Nucleus accumbens (tissue), 56 donors: ENCODE measurements at places on chromosomes 11 and 22.

DNA sequence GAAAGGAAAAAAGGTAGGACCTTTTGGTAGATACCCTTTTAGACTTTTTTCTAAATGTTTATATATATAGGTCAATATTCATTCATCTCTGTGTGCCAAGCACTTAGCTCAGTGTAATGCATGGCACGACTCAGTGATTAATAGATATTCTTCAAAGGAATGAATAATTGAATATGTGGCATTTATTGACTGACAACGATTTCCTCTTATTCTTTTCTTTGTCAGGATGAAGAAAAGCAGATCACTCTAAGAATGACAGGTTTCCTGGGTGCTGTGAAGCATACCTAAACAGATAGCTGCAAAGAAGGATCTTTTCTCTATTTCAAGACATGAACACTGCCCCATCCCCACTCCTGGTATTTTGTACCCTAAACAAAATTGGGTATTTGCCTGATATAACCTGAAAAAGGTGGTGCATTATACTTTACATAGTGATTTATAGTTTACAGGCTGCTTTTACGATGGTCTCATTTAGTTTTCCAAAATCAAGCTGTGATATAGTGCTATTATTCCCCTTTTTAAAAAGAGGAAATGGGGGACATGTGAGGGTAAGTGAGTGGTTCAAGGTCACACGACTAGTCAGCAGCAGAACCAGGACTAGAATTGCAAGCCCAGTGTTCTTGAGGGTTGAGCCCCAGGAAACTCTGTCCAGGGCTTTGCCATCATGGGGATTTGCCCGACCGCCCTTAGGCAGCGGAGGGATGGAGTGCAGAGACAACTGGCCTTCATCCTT, 32.9 kb upstream of the CLMP start:
- no peak for DNase-seq

DNA sequence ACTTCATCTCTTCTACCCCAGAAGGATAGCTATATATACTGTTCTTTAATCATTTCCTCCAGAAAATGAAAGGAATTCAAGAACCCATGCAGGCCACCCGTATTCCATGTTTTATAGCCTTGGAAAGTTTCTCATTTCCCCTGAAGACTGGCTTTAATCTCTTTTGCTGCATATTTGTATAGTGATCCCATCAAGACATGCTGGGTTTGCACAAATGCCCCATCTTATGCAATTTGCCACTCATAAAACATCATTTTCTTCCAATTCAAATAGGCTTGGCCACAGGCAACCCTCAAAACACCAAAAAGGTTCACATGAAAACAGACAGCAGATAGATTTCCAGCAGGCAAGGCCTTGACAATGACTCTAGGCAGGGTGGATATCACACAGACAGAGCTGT, 28.3 kb upstream of the APOA1 start:
- DNase-seq, result no peak

DNA sequence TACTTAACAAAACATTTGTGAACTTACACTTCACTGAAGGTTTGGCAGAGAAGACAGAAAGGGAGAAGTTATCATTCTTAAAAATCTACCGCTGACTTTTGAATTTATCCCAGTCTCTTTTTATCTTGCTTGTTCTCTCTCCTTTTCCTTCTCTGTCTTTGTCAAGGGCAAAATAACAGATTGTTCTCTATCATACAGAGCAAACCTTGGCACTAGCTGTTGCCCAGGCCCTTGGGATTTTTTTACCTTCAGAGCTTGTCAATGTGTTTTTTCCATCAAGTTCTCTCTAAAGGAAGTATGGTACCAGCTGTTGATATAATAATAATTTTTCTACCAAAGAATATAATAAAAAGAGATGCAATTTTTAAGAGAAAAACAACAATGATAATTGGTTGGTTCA, 67.2 kb downstream of the PPME1 start:
- no peak for DNase-seq

DNA sequence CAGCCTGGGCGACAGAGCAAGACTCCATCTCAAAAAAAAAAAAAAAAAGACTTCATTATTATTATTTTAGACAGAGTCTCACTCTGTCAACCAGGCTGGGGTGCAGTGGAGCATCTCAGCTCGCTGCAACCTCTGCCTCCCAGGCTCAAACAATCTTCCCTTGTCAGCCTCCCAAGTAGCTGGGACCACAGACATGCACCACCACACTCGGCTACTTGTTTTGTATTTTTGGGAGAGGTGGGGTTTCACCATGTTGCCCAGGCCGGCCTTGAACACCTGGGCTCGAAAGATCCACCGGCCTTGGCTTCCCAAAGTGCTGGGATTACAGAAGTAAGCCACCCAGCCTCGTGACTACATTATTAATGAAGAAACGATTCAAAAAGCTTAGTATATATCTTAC, 5.3 kb upstream of the TYMP start:
- DNase-seq, result no peak
